ENCODE measurements at places on chromosomes 5 and 9.

DNA sequence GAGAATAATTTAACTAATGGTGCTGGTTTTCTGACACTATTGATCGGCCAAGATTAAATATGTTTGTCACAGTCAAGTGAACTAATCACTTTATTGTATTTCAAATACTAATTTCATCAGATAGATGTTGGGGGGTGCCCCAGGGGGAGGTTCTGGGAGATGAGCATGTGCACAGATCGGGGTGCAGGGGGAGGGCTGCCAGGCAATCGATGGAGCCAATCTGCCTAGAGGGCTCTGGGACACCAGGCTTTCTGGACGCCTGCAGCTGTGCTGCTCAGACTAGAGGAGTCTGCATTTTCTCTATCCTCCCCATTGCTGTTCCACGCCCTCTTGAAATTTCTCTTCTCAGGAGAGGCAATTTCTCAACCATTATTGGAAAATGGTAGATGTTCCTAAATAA is 100.0 kb upstream of the ALDH1B1 start:
- no peak for DNase-seq

DNA sequence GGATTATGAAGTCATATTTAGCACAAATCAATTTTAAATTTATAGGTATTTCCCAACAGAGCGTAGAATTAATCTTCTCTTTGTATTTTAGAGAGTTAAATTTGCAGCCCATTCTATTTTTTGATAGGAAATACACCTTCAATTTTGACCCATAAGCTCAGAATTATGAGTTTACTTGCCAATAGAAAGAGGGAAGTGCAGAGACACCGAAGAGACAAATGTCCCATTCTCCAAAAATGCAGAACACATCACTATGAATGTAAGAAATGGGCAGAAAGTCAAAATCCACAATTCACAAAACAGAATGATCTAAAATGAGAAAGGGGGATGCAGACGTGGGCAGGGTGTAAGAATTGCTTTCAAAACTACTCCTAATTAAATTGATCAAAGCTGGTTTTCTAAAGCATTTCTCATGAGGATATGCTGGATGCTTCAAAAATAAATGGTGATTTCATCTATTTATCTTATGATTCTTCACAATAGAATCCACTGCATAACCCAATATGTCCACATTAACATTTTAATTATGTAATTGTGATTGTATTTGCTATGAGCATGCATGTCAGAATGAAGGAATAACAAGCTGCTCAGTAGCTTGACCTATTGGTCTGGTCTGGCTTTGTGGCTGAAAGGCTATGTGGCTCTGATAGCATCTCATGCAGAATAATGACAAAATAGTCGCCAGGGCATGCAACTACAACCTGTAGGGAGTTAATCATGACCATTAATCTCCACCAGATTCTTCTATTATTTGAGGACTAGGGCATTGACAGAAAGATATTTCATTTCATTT is 550.1 kb upstream of the CDH18 start:
- DNase-seq: no peak

DNA sequence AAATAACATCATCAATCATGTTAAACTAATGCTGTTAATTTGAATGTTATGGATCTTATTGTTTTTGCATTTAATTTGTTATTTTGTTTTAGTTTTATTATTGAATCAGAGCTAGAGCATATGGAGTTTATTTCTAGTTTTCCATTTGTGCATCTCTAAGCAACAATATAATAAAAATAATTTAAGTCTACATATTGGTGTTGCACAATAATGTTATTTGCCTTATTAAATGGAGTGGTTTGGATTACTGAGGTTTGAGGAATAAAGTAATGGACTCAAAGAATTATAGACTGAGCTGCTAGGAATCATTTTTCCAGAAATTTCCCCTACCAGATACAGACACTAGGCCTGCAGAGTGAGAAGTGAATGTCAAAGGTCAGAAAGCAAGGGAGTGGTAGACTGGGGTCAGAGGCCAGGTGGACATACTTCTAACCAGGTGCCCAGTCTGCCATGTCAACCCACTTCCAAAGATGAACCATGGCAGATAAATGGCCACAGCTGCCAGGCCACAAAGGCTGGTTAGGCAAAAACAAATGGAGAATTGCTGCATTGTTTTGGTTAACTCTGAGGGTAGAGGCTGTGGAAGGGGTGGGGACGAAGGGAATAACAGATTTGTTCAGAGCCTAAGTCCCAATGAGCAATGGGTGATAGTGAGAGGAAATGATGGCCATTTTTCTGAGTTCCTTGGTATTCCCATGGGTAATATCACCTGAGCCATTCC is 113.1 kb downstream of the FBXL7 start:
- no peak for DNase-seq

- DNase-seq: no peak
Measured at GRCh38 chr5:87421307-87421706, 8.6 kb upstream of the CCNH start.

GRCh38 chr5:94627191-94627590 is 8.7 kb downstream of the SLF1 start:
- DNase-seq: no peak

- no peak for DNase-seq
Measured at GRCh38 chr9:126758916-126759585, 45.8 kb upstream of the ZBTB43 start.

DNA sequence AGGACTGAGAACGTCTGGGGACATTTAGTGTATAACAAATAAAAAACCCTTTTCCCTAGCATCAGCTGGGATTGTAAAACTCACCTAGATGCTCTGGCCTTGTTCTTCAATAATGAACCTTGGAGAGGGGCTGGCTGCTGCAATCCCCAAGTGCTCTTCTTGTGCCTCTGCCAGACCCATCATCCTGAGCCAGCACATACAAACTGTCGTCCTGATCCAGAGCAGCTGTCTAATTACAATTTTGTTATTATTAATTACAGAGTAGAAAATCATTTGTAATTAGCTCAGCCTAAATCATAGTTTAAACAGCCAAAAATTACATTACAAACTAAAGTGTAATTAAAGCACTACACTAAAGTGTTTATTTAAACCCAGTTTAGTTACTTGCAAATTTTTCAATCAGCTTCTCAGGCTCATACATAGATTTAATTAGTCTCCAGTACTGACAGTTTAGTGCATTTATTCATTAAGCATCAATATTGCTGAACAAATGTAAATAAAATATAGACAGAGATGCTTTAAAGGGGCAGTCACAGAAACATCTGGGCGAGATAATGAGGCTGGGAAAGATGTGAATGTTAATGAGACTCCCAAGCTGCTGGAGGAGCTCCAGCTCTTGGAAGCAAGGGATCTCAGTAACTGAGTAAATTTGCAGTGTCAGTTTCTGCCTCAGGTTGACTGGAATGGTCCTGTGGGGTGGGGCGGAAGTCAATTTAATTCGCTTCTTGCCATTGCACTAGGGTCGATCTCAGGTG is 632.3 kb upstream of the TLE4 start:
- no peak for DNase-seq

GRCh38 chr9:18676525-18676924 is 202.6 kb downstream of the ADAMTSL1 start:
- no peak for DNase-seq

DNA sequence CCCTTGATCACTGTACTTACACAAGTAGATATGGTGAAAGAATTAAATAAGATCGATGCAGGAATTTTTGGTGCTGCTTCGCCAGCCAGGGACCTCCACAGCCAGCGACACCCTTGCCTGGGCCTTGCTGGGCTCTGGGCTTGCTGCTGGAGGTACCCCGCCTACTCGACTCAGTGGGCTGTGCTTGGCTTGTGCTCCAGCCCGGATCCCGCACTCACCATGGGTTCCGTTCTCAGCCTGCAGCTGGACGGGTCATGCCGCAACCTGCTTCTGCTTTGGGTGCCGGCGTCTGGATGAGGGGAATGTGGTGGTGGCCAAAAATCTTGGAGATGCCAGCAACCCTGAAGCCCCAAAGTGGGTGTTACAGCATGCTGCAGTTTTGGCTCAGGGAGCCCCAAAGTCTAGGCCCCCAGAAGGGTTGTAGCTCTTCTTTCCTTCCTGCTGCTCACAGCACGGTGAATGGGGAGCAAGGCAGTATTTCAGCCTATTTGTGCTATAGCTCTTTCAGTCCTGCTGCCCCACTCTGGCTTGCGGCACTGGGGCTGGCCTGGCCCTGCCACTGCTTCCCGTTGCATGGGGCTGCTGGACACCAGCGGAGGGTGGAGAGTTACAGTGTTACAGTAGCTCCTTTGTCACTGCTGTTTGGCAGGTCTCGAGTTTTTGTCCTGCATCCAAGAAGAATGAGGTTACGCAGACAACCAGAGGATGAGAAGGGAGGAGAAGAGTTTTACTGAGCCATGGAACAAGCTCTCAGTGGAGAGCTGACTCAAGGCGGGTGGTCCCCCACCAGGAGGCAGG is 48.0 kb downstream of the TARS1 start:
- DNase-seq: no peak

Data from ACHN (cell line).